Endothelial cell (in vitro differentiated cells): ENCODE measurements at places on chromosomes 11 and 22.

DNA sequence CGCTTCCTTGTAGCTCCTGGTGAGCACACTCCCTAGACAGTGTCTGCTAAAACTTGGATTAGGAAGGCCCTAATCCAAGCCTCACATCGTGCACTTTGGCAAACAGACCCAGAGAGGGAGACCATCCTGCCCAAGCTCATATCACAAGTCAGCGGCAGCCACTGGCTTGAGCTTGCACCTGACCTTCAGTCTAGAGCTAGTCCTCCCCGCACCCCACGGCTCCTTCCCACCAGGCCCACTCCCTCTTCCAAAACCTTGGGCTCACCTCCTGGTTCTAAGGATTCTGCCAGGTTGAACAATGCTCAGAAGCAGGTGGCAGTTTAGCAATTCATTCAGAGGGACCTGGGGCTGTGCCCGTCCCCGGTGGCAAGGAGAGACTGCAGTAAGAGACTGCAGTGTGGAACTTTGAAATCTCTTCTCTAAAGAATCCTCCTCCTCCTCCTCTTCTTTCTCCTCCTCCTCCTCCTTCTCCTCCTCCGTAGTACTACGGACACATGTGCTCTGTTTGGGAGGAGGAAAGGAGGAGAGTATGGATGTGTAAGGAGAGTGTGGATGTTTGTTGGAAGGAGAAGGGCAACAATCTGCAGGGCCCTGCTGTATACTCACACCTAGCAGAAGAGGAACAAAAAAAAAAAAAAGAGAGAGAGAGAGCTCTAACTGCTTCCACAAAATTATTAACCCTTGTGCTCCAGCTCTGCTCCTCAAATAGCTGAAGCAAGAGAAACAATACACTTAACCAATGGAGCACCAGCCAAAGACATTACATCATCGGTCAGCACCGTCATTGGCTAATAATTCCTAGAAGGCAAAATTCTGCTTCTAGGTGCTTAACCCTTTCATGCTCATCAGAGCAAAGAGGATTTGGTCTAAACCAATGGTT lies 6.0 kb downstream of the SYN3 start:
- no peak for DNase-seq

DNA sequence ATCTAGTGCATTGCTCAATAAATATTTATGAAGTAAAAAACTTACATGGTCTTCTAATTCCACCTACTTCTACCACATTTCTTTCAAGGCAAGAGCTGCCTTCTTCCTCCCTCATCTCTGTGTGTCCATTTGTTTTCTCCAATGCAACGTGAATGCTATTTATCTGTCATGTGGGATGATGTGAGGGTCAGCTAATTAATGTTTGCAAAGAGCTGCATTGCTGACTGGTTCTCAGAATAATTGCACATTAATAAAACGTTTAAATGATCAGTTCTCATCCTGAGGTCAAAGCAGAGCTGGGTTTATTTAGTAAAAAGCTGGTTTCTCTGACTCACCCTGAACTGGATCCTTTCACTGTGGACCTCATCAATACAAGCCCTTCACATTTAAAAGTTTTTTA lies 8.7 kb downstream of the TENM4 start:
- no peak for DNase-seq

DNA sequence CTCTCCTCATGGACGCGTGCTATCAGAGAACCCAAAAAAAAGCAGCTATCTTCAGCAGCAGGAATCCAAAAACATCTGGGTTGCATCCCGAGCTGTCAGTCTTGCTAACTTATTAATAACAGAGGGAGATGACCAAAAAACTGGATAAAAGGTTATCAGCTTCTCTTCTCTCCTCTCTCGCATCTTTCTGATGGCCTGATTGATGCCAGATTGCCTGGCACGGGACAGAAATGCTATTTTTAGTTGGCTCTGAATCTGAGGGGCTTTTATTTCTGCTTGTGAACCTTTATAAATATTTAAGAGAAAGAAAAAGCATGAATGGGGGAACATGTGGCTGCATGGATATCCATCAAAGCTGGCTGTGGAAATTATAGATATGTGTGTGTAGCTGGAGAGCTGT lies 230.3 kb downstream of the ETS1 start:
- no peak for DNase-seq

GRCh38 chr11:111718436-111718835 lies 47.8 kb downstream of the PPP2R1B start:
- DNase-seq: no peak

DNA sequence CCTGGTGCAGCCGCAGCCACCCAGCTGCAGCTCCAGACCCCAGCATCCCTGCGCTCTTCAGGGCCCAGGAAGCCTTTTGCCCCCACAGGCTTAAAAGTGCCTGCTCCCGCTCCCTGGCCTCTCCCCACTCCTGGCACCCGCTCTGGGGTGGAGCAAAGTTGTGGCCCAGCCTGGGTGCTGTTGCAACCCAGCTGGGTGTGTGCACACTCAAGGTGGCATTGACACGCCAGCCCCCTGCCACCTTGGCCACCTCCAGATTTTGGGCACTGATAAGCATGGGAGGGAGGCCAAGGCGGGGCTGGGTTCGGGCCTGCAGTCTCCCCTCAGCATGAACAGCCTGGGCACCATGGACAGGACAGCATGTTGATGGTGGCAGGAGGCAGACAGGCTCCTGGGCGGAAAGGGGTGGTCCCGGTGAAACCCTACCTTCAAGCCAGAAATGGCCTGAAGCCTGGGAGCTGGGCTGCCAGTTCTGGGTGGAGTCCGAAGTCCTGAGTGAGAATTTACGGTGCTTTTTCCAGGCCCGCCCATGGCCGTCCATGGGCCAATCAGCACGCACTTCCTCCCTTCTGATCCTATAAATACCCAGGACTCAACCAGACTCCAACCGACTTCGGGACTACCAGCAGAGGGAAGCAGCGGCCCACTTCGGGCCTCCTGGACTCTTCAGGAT lies 23.6 kb upstream of the RNASEH2C start:
- DNase-seq: peak; percentile 6

DNA sequence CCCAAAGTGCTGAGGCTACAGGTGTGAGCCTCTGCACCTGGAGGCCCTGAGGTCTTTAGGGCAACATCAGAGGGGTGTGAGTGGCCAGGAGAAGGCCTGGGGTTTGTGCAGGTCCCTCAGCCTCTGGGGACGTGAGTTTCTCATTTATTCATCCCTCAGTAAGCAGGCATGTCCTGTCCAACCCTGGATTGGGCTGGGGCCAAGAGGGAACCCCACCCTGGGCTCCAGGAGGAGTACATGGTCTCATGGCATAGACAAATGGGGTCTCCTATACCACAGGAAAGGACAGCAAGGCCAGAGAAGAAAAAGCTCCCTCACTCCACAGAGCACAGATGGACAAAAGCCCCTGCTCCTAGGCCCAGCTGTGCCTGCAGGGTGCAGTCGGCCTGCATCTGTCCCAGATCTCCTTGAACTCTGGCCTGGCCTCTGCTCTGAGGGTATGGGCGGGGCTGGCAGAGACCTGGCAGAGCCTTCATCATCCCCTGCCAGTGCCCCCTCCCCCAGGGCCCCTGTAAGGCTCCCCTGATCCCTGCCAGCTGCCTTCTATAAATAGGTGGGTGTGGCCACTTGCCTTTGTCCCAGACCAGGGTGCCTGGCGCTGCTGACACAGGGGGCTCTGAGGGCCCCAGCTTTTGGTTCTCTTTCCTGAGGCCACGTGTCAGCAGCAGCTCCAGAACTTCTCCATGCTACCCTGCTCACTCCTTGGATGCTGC lies 34.6 kb downstream of the A4GALT start:
- DNase-seq: no peak

GRCh38 chr22:43889201-43889859 lies 2.5 kb downstream of the PNPLA5 start:
- no peak for DNase-seq

DNA sequence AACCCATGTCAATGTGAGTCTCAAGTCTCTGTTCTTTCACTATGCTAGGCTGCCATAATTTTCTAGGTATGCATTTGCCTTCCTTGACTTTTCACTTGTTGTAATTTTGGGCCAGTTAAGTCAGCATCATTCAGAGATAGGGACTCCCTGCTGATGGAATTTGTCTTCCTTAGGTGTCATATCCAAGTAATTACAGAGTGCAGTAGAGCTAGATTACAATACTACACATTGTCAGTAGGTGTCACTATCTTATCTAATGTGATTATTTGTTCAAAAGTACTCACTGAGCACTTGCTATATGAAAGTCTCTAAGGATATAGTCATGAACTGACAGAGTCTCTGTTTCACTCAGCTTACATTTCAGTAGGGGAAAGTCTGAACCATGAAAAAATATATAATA lies 25.0 kb upstream of the SYN3 start:
- DNase-seq: no peak

- DNase-seq: no peak
Observed at GRCh38 chr11:26011474-26011873, 320.5 kb upstream of the ANO3 start.

DNA sequence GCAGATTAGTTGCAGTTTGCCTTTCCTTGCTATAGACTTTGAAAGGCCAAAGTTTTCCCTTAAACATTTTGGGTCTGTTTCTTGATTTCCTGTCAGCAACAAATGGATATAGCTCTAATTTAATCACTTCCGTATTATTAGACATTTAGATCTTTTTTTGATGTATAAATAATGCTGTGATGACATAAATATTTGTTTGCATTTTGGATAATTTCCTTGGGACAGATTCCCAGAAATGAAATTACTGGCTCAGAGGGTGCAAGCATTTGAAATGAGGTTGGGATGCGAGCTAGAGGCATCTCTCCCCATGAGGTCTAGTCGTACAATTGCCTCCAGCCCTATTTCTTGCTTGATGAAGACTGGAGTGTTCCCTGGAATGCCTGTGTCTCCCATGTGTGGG lies 94.2 kb downstream of the TBC1D22A start:
- DNase-seq: no peak

DNA sequence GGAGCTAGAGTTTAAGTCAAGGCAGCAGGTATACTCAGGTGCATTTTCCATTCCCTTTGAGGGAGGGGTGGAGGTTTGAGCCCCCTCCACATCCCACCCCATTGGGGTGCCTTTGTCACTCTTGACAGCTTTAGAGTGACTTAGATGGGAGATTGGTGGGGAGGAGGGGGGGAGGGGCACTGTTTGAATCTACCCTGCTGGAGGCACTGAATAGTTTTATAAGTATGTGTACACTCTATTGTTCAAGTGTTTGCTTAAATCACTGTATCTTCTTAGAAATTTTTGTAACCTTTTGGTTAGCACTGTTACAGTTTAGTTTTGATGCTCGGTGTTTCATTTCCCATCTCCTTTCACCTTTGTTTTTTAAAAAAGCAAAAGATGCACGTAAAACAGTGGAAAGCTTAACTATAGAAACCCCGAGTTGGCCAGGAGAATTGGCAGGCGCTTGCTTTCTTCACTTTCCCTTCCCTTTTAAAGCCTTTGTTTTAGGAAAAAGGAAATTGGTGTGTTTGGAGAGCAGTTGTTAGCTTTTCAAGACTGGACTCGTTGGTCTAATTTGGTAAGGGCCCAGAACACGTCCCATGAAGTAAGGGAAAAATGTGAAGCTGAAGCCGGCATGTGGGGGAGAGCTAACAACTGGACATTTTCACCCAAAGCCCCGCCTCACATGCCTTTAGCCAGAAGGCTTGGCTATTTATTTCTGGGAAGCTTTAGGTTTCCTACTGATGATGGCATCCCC lies 42.8 kb downstream of the TNRC6B start:
- DNase-seq: no peak

- no peak for DNase-seq
Observed at GRCh38 chr11:125649465-125650166, 24.7 kb downstream of the CHEK1 start.

GRCh38 chr11:36693139-36693843 lies 95.3 kb upstream of the RAG2 start:
- no peak for DNase-seq

- no peak for DNase-seq
Observed at GRCh38 chr11:92811341-92811740, 158.1 kb upstream of the MTNR1B start.

GRCh38 chr11:124749912-124750311 lies 2.1 kb downstream of the VSIG2 start:
- no peak for DNase-seq

DNA sequence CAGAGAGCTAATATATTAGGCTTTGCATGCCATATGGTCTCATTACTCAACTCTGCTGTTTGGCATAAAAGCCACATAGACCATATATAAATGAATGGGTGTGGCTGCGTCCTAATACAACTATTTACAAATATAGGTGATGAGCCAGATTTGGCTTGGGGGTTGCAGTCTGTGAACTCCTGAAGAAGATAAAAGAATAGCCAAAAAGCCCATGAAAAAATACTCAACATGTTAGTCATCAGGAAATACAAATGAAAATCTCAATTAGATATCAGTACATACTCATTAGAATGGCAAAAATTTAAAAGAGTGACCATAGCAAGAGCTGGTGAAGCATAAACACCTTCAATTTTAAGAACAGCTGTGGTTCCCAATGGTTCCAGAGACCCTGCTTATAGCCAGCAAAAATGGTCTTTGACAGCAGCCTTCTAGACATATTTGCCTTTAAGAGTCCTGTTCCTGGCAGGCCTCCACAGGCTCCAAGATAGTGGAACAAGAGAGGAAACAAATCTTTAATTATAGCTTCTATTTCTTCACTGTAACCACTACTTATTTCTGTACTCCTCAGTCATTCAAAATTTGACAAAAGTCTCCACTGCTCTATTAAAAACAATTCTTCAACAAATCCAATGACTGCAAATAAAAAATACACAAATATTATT lies 16.1 kb downstream of the C2CD3 start:
- no peak for DNase-seq

DNA sequence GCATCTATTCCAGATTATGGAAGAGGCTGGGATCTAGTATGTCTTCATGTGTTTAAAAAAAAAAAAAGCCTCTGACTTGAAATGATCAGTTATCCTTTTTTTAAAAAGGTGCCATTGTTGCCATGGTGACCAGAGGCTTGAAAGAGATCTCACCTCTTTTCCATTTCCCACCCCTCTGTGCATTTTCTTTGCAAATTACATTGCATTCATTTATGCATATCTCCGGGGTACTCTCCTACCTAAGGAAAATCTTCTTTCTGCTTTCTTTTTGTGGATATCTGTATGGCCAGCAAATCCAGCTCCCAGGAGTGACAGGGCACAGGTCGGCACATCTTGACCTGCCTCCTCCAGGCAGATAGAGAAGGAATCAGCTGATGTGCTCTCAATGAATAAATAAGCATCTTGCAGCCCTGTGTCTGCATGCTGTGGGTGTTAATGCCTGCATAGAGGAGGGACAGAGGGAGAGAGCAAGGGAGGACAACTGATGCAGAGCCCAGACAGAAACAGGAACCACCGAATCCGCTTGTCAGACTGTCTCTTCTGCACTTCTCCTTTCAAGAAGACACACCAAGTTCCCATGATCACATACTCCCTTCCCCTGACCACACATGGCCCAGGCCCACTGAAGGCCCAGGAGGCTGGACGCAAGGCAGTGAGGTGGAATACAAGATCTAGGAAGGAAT lies 50.9 kb downstream of the CWC15 start:
- DNase-seq: no peak

- no peak for DNase-seq
Observed at GRCh38 chr22:36608987-36609386, 80.0 kb upstream of the EIF3D start.

- DNase-seq: peak; percentile 37
Observed at GRCh38 chr22:44702479-44703198, 635 bp downstream of the PRR5 start.

- no peak for DNase-seq
Observed at GRCh38 chr11:111169367-111169766, 76.2 kb upstream of the POU2AF2 start.
